Smooth muscle cell of the brain vasculature (primary cell): ENCODE measurements at places on chromosomes 4 and X.

GRCh38 chrX:29666366-29666765, 549.0 kb upstream of the MAGEB2 start:
- DNase-seq, result no peak

DNA sequence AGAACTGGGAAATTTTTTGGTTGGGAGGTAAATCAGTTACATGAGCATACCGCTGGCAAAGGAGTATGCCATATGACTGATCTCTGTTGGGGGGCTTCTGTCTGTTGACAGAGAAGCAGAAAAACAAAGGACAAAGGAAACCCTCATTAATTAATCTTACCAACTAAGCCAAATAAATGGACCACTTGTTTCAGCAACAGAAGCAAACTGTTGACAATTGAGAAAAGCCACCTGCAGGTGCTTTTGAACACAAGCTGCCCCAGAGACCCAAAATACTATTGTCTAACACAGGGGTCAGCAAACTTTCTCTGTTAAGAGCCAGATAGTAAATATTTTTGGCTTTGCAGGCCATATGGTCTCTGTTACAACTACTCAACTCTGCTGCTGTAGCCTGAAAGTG, 7.0 kb upstream of the FRYL start:
- no peak for DNase-seq

DNA sequence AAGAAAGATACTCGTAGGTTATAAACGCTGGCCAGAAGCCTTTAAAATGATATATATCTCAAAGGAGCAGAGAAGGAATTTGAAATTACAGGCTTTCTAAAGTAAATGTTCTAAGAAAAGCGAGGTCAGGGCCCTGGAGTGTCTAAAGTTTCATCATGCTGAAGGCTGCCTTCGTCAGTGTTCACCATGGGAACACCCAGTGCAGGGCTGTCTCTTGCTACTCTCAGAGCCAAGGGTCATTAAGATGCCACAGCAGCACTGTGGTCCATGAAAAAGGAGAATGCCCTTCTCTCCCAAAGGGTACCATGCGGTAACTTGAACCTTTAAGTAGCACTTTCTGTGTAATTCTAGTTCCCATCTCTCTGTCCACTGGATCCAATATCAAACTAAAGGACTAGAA, 174.5 kb upstream of the NWD2 start:
- DNase-seq, result no peak

- no peak for DNase-seq
Measured at GRCh38 chr4:4406455-4407298, 19.8 kb downstream of the NSG1 start.

DNA sequence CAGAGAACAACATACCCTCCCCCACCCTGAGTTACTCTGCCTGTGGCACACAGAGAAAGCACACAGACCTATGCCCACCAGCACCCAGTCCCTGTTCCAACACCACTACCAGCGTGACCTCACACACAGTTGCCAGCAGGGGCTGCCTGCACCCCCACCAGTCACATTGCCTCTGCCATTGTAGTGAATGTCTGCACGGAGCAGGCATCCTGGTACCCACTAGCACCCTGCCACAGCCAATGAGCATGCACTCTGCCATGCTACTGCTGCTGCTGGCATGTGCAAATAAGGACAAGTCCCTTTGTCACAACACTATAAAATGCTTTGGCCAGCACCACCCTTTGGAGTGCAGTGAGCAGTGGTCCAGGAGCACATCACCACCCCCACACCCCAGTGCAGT, 47.1 kb downstream of the DACH2 start:
- no peak for DNase-seq

DNA sequence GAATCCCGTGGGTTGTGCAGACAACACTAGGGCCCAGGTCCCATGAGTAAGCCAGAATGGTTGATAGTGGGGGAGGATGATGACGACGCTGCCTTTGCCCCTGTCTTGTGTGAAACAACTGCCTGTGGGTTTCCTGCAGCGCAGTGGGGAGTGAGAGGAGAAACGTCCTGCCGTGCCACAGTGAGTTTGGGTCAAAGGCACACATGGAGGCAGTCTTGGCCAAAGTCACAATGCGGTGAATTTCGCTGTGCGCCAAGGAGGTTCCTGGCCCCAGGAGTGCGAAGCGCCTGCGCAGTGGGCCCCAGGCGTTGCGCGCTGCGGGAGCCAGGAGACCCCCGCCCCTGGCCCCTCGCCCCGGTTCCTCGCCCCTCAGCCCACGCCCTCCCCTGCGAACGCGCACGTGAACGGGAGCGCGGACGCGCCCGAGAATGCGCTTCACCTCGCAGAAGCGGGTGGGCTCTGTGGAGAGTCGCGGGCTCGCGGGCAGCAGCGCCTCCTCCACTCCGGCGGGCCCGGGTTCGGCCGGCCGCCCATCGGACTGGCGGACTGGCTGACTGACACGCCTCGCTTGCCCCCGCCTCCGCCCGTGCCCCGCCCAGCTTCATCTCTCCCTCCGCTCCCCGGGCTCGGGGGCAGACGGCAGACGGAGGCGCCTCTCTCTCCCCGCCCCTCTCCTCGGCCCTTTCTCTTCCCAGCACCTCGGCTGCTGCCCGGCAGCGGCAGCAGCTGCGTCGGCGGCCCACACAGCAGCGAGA, at the start of gene NUDT10:
Gene NUDT10, plus strand, starts transcription at position 635 of the 755 bp plus-strand sequence. CDS start 144 bp downstream, outside the sequence.
- no peak for DNase-seq

- no peak for DNase-seq
Measured at GRCh38 chr4:14671146-14671545, 331.1 kb upstream of the CPEB2 start.

- DNase-seq, result no peak
Measured at GRCh38 chrX:13906093-13906492, 89.2 kb upstream of the GPM6B start.

DNA sequence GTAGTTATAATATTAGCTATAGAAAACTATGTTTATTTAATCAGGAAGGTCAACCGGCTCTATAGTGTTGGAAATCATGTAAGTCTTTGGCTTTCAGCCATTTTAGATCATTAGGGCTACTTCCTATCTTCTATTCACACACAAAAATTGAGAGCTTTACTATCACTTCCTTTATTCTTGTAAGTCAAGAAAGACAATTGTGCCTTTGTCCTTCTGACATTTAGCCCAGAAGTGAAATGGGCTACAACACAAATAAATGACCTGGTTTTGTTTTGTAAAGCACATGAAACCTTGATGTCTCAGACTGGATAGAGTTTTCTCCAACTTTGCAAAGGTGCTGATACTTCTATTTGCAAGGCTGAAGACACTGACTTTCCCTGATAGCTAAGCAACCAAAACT, 122.4 kb upstream of the ACSL4 start:
- no peak for DNase-seq

DNA sequence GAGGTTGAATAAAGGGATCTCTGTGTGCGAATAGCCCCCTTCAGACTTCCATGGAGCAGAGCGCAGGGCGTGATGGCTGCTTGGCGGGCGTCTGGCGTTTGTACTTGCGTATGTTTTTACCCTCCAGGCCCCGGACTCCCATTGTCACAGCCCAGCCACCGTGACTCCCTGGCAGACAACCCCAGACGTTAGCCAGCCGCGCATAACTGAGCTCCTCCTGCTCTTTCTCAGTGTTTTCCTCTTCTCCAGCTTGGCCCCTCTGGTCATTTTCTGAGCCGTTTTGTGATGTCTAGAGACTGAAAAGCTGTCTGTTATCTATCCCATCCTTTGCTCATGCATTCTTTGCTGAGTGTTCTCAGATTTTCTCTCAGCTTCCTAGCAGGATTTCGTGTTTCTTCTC, 54.3 kb downstream of the IGFBP7 start:
- DNase-seq, result no peak

DNA sequence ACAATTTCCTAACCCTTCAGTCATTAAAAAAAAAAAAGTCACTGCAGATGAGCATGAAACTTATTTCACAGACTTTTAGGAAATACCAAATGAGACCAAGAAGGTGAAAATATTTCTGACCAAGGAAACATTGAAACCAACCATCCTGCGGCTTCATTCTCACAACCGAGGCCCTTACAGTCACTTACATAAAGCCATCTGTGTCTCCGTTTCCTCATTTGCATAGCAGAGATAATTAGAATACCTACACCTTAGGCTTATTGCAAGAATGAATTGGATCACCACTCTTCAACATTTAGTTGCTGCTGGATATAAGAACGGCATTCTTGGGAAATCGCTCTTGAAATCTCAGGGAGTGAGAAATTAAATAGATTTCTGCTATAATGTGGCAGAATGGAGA, 356.2 kb downstream of the HS3ST1 start:
- DNase-seq, result no peak

DNA sequence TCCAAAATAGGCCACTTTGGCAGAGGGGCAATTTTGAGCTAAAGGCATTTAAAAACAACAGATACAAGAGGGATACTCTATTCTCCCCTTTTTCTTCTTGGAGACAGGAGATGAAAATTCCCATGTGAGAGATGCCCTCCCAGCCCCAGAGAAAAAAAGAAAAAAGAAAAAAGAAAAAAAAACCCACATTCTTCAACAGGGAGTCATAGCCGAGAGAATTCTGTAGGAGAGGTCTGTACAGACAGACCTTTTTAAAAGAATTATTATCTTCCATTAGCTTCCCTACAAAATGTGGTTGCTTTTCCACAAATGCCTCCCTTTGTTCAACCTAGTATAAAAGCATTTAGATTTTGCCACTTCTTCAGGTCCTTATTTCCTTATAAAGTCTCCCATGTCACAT, 89.9 kb downstream of the SPCS3 start:
- no peak for DNase-seq

DNA sequence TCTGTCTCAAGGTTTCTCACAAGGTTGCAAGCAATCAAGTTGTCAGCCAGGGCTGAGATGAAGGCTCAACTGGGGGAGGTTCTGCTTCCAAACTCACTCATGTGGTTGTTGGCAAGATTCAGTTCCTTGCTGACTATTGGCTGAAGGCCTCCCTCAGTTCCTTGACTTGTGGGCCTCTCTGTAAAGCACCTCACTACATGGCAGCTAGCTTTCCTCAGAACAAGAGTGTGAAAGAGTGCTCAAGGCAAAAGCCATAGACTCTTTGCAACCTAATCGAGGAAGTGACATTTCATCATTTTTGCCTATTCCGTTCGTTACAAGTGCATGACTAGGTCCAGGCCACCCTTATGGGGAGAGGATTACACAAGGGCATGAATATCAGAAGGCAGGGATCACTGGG, 52.0 kb downstream of the CXorf58 start:
- no peak for DNase-seq

- no peak for DNase-seq
Measured at GRCh38 chr4:138561276-138561880, 319.2 kb upstream of the SLC7A11 start.

- DNase-seq, result no peak
Measured at GRCh38 chr4:53005149-53005546, 143.0 kb downstream of the RASL11B start.

DNA sequence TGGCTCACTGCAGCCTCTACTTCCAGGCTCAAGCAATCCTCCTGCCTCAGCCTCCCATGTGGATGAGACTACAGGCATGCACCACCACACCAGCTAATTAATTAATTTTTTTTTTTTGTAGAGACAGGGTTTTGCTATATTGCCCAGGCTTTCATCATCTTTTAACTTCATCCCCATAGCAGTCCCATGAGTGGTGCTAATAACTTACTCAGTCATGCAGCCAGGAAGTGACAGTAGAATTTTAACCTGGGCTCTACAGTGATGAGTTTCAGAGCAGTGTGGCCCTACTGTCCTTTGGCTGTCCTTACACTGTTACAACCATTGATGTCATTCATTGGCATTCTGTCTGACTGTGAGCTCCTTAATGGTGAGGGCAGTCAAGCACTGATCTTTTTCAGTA, 3.9 kb upstream of the OCIAD2 start:
- DNase-seq, result no peak

DNA sequence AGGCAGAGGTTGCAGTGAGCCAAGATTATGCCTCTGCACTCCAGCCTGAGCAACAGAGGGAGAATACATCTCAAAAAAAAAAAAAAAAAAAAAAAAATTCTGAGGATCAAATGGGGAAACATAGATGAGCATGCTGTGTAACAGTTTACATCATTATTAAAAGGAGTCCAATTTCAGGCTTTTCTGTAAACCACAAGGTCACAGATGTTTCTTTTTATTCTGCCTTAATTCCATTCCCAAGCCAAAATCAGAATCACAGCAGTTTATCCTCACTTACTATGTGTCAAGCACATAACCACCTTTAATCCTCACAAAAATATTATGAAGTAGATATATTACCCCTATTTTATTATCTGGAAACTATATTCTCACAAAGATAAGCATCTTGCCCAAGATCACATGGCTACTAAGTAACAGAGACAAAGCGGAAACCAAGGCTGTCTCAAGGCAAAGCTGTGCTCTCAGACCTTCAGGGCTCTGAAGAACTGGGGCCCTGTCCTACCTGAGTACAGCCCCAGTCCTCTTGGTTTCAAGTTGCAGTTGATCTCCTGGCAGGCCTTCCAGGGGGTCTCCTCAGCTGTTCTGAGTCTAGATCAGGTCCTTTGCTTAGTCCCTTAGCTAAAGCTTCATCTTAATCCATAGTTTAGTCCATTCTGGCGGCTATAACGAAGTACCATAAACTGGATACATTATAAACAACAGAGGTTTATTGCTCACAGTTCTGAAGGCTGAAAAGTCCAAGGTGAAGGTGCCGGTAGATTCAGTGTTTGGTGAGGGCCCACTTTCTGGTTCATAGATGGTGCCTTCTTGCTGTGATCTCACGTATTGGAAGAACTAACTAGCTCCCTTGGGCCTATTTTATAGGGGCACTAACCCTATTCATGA, 141.3 kb downstream of the PALLD start:
- no peak for DNase-seq

DNA sequence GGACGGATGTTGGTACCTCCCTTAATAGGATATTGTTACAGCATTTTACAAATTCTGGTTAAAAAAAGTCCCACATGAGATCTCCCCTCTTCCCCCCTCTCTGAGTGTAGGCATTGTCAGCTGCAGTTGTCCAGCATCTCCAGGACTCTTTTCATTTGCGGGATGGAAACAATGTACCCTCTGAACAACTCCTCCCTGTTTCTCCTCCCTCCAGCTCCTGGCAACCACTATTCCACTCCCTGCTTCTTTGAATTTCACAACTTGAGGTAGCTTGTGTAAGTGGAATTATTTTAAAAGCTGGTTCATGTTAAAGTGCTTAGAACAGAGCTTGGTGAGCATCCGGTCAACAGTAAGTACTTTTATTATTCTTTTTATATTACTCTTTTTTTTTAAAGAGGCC, 69.8 kb downstream of the TBL1X start:
- DNase-seq, result no peak

DNA sequence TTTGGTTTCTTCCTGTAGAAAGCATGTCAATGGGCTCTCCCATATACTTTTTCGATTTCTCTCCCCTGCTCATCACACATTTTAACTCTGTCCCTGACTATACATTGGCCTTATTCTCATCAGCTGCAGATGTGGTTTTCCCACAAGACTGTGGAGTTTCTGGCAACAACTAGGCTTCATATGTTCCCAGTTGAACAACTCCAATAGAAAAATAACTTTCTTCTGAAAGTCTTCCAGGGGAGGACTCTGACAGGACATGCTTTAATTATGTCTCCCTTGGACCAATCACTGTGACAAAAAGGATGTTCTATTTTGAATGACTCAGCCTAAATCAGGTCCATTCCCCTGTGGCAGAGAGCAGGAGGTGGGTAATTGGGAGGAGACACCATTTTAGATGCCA, 28.1 kb downstream of the SPANXC start:
- no peak for DNase-seq
